Activated CD8-positive, alpha-beta T cell treated with anti-CD3 and anti-CD28 coated beads for 36 hours (primary cell): ENCODE measurements at places on chromosomes 16 and 17. TPM values are rescaled to one million over a fixed set of nuclear protein-coding genes. Genes with fewer than 3 reads are reported as not detected.
A peak's percentile ranks its signal among the peaks of the same experiment; 100 is the strongest.

GRCh38 chr17:2084766-2085647, 30.1 kb downstream of the HIC1 start:
- H3K4me1 ChIP-seq, result peaks cover 67% of the 10 kb centered on the region
- peaks cover 63% of the 10 kb centered on the region for H3K36me3 ChIP-seq
- no peak for DNase-seq
- H3K4me3 ChIP-seq, result no peak overlapping the region

DNA sequence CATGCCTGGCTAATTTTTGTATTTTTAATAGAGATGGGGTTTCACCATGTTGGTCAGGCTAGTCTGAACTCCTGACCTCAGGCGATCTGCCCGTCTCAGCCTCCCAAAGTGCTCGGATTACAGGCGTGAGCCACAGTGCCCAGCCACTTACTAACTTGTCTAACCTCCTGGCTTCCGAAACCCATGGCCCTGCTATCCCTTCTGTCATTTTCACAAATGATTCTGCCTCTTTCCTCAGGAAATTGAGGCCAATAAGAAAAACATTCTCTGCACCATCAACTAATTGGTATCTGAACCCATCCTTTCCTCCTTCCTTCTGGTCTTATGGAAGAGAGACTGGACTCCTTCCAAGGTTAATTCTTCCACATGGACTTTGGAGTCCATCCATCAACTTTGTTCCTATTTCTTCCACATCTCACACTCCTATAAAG, 27.9 kb upstream of the TNRC6A start:
- no peaks in the 10 kb centered on the region for H3K4me1 ChIP-seq
- peaks cover 7% of the 10 kb centered on the region for H3K27me3 ChIP-seq
- no peak overlapping the region for H3K4me3 ChIP-seq
- DNase-seq, result no peak
- no peak overlapping the region for H3K27ac ChIP-seq

DNA sequence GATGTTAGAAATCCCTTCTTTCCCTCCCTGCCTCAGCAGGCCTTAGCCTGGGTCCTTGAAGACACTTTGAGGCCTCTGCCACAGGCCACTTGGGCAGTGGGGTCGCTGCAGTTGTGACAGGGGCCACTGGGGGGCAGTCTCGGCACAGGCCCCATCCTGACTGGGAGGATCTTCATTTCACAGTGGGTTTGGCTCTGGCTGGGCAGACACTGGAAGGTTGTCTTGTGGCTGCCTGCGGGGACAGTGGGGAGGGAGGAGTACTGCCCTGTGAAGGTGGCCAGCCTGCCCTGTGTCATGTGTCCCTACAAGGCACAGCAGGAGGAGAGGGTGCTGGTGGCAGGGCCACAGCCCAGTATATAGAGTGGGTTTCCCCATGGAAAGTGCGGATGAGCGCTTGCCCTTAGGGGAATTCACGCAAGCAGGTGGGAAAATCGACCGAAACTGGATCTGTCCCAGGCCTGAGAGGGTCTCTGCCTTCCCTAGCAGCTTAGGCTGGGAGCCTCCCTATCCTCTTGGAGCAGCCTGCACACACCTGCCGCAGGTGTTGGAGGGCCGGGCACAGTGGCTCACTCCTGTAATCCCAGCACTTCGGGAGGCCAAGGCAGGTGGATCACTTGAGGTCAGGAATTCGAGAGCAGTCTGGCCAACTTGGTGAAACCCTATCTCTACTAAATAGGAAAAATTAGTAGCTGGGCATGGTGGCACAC, 28.8 kb downstream of the GINS2 start:
- peaks cover 23% of the 10 kb centered on the region for H3K36me3 ChIP-seq
- H3K4me1 ChIP-seq, result no peaks in the 10 kb centered on the region
- no peak overlapping the region for H3K4me3 ChIP-seq
- peak; percentile 83 for DNase-seq

The AXIN2 gene
- 1.0 TPM for total RNA-seq

The TLCD2 gene
- total RNA-seq, result 0.07 TPM

GRCh38 chr16:50861970-50862411, 120.1 kb downstream of the CYLD start:
- no peak overlapping the region for H3K27ac ChIP-seq
- no peak for DNase-seq
- H3K4me3 ChIP-seq, result no peak overlapping the region
- H3K36me3 ChIP-seq, result no peaks in the 10 kb centered on the region

- H3K4me1 ChIP-seq, result peaks cover 24% of the 10 kb centered on the region
- no peaks in the 10 kb centered on the region for H3K36me3 ChIP-seq
- no peak overlapping the region for H3K27ac ChIP-seq
- no peak overlapping the region for H3K4me3 ChIP-seq
- no peak for DNase-seq
These were observed 59.9 kb downstream of the BEAN1 start for GRCh38 chr16:66486773-66487579.

- DNase-seq, result peak; percentile 64
- H3K4me1 ChIP-seq, result peaks cover 12% of the 10 kb centered on the region
- no peaks in the 10 kb centered on the region for H3K36me3 ChIP-seq
- no peaks in the 10 kb centered on the region for H3K27me3 ChIP-seq
- no peak overlapping the region for H3K4me3 ChIP-seq
- peak overlapping the region; percentile 13 for H3K27ac ChIP-seq
These were observed 9.0 kb downstream of the C17orf99 start for GRCh38 chr17:78154903-78155811.

DNA sequence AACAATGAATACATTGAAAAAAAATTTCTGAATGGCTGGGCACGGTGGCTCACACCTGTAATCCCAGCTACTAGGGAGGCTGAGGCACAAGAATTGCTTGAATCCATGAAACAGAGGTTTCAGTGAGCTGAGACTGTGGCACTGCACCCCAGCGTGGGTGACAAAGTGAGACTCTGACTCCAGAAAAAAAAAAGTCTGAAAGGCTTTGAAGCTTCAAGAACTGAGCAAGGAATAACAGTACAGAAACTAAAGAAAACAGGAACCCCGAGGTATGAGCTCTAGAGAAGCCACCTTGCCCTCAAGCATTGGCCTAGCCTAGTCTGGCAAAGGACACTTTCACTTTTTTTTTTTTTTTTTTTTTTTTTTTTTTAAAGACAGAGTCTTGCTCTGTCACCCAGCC, 45.0 kb downstream of the TEX2 start:
- H3K27me3 ChIP-seq, result no peaks in the 10 kb centered on the region
- peaks cover 32% of the 10 kb centered on the region for H3K4me1 ChIP-seq
- no peak overlapping the region for H3K27ac ChIP-seq
- no peak overlapping the region for H3K4me3 ChIP-seq
- H3K36me3 ChIP-seq, result peaks cover 10% of the 10 kb centered on the region

DNA sequence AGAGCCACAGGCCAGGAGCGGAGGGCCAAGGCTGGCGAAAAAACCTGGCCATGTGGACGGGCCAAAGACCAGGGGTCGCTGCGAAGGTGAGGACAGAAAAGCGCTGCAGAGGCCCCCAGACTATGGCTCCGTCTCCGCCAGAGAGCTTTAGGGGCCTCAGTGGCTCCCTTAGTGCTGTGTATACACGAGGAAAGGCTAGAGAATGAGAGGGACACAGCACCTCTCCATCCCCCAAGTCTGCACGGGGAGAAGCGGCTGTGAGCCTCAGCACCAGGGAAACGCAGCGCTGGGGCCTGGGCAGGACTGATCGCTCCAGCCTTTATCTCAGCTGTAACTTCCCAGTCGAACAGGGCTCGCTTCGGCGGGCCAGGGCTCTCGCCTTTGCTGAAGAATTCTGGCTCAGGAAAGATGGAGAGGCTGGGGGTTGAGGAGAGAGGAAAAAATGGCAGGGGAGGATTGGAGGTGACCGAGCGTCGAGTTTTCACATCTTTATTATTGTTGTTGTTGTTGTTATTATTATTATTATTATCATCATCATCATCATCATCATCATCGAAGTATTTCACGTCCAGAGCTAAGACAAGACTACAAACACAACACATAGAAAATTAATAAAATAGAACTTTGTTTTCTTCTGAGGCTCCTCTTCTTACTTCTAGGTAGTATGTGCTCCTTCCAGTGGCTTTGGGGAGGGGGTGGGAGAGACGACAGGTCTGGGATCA, 1.9 kb upstream of the HOXB5 start:
- H3K4me3 ChIP-seq, result no peak overlapping the region
- no peak overlapping the region for H3K27ac ChIP-seq
- H3K4me1 ChIP-seq, result peaks cover 29% of the 10 kb centered on the region
- peaks cover 79% of the 10 kb centered on the region for H3K27me3 ChIP-seq

DNA sequence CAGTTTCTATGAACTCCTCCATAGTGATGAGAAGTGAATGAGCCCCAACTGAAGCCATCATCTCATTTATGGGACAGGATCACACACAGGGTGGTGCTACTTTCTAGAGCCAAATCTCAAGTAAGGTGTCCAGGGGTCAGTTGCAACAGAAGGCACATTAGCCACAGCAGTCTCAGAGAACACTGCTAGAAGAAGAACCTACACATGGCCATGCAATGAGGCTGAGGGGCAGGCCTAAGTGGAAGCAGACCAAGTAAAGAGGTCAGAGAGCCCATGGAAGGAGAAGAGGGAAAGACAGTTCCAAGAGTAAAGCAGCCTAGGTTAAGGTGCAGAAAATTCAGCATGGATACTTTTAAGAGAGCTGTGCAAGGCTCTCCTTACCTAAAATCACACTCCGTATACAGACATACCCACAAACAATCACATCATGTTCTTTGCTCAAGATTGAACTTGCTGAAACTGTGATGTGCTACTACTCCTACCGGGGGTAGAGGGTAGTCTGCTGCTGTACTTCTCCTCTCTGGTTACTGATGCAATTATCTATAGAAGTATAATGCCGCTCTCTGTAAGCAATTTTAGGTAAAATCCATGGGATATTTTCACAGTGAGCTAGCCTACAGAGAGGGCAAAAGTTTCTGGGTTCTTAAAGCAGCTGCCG, 1.7 kb downstream of the ABCA8 start:
- H3K4me1 ChIP-seq, result no peaks in the 10 kb centered on the region
- H3K4me3 ChIP-seq, result no peak overlapping the region
- DNase-seq, result no peak

DNA sequence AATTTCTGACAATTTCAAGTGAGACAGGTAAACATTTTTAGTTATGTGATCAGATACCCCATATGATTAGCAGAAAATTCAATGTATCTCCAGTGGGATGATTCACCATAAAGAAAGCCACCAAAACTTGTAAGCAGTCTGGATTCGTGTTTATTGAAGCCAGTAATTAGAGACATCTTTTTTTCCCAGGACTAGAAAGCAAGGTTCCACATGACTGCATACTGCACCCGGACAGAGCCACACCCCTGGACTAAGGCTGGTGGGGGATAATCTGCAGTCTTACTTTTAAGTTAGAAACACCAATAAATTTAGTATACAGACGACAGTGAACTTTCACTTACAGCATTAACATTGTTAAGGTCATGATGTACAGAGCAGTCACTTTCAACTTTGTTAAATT, 24.2 kb upstream of the CMTM4 start:
- no peaks in the 10 kb centered on the region for H3K27me3 ChIP-seq
- DNase-seq, result no peak
- peaks cover 22% of the 10 kb centered on the region for H3K36me3 ChIP-seq

DNA sequence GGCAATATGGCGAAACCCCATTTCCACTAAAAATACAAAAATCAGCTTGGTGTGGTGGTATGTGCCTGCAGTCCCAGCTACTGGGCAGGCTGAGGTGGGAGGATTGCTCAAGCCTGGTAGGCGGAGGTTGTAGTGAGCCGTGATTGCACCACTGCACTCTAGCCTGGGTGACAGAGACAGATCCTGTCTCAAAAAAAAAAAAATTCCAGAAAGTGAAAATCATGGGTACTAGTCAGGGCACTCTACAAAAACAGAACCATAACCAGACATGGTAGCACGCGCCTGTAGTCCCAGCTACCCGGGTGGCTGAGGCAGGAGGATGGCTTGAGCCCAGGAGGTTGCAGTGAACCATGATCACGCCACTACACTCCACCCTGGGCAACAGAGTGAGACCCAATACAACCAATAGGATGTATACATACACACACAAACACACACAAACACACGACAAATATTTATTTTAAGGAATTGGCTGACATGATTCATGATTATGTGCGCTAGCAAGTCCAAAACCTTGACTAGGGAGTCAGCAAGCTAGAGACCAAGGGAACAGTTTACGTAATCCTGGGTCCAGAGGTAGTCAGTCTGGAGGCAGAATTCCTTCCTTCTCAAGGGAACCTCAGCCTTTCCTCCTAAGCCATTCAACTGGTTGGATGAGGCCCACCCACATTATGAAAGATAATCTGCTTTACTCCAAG, 11.6 kb upstream of the GP1BA start:
- no peak overlapping the region for H3K4me3 ChIP-seq
- no peaks in the 10 kb centered on the region for H3K27me3 ChIP-seq
- DNase-seq, result no peak
- H3K36me3 ChIP-seq, result no peaks in the 10 kb centered on the region
- no peaks in the 10 kb centered on the region for H3K4me1 ChIP-seq

DNA sequence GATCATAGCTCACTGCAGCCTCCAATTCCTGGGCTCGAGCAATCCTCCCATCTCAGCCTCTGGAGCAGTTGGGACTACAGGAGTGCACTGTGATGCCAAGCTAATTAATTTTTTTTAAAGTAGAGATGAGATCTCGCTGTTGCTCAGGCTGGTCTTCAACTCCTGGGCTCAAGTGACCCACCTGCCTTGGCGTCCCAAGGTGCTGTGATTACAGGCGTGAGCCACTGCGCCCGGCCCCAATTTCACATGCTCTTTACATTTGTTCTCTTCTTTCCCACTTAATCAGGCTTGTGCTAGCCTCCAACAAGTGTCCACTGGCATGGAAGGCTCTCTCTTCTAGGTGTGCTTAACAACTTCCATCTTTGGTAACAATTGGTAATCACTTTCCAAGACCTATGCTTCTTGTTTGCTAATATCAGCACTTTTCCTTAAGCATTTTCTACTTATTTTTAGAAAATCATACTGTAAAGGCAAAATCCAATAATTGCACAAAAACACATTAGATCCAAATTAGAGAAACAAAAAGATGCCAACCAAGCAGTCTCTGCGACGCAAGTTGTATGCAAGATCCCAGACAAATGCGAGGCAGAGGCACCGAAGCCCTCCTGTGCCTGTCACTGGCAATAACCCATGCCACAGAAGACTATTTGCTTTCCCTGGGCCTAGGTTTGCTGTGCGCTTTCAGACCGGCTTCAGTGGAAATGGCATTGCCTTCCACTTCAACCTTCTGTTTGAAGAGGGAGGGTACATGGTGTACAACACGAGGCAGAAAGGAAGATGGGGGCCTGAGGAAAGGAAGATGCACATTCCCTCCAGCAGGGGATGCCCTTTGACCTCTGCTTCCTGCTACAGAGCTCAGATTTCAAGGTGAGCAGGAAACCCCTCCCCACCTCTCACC, 52.6 kb downstream of the NOS2 start:
- DNase-seq, result no peak
- H3K4me1 ChIP-seq, result no peaks in the 10 kb centered on the region
- no peaks in the 10 kb centered on the region for H3K36me3 ChIP-seq
- H3K27me3 ChIP-seq, result no peaks in the 10 kb centered on the region
- H3K4me3 ChIP-seq, result no peak overlapping the region
- H3K27ac ChIP-seq, result no peak overlapping the region

- no peaks in the 10 kb centered on the region for H3K27me3 ChIP-seq
- H3K27ac ChIP-seq, result peak overlapping the region; percentile 10
- DNase-seq, result no peak
- H3K36me3 ChIP-seq, result peaks cover 48% of the 10 kb centered on the region
These were observed 43.3 kb upstream of the ULK2 start for GRCh38 chr17:19911033-19911432.
